ENCODE measurements at places on chromosomes 2 and 18.

DNA sequence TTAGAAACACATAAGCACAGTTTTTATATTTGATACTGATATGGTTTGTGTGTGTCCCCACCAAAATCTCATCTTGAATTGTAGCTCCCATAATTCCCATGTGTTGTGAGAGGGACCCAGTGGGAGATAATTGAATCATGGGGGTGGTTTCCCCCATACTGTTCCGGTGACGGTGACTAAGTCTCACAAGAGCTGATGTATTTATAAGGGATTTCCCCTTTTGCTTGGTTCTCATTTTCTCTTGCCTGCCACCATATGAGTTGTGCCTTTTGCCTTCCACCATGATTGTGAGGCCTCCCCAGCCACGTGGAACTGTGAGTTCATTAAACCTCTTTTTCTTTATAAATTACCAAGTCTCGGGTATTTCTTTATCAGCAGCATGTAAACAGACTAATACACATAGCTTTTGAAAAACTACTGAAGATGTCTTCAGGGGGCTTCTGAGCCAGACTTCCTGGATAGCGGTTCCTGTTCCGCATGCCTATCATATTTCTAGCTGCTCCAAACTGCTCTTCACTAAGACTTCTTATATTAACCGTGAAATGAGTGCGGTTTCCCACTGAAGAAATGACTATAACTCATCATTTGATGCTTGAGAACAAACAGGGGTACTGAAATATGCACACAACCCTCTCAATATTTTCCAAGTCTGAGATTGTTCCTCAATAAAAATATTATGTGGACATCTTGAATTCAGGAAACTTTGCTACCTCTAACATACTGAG, 75.8 kb downstream of the SPHKAP start:
- DNase-seq, result no peak

DNA sequence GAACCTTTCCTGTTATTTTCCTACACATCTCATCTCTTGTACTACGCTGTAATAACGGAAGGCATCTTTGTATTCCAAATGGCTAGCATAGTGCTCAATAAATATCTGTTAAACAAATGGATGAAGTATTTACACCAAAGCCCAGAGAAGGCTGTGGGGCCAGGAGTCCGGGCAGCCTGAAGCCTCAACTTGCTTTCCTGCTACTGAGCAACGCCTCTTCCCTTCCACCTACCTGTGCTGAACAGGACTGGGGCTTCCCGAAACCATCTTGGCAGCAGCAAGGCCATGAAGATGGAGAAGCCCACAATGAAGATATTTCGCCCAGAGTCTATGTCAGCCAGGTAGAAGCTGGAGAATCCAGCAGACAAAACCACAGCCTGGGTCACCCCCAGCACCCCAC, 2.5 kb upstream of the NHEJ1 start:
- no peak for DNase-seq

- no peak for DNase-seq
These were observed 24.5 kb upstream of the MMADHC start for GRCh38 chr2:149612122-149612521.

- no peak for DNase-seq
These were observed 12.1 kb upstream of the TTN start for GRCh38 chr2:178819147-178819875.

DNA sequence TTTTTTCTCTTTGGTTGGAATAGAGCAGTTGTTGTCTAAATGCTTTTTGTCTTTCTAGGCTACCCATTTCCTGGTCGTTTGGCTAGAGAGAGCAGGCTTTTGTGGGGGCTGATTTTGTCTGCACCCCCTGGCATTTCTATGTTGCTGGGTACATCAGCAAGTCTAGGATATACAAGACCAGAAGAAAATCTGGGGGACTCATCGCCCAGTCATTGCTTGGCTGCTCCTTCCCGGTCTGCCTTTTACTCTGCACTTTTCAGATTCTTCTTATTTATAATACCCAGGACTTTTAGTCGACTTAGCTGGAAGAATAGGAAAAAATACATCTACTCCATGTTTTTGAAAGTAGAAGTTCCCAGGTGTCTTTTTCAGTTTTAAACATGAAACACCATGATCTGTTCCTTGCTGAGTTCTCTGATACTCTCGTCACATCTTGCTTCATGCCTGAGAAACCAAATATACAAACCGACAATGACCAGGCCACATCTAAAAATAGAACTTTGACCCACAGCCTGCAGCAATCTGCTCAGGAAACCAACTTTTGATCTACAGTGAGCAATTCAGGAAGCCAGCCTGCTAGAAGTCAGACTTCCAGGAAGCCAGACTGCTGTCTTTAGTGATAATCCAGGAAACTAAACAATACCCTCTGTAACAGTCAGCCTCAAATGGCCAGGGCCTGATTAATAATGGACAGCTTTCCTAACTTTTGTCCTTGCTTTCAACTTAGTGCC, 163.8 kb upstream of the MEX3C start:
- no peak for DNase-seq

DNA sequence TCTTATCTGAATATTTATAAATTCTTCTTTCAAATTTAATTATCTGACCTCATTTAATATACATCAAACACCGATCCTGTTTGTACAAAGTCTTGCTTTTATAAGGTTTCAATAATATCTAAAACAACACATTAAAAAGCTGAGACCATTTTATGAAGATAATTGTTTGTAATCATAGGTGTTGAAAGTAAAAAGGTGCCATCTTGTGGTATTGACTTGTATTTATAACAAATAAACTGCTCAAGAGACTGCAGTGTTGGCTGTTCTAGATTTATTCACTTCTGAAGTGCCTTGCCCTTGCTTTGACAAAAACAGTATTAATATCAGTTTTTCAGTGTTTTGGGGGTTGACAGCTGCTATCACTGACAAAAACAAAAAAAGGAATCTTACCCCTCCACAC, 286.8 kb upstream of the HNMT start:
- no peak for DNase-seq

DNA sequence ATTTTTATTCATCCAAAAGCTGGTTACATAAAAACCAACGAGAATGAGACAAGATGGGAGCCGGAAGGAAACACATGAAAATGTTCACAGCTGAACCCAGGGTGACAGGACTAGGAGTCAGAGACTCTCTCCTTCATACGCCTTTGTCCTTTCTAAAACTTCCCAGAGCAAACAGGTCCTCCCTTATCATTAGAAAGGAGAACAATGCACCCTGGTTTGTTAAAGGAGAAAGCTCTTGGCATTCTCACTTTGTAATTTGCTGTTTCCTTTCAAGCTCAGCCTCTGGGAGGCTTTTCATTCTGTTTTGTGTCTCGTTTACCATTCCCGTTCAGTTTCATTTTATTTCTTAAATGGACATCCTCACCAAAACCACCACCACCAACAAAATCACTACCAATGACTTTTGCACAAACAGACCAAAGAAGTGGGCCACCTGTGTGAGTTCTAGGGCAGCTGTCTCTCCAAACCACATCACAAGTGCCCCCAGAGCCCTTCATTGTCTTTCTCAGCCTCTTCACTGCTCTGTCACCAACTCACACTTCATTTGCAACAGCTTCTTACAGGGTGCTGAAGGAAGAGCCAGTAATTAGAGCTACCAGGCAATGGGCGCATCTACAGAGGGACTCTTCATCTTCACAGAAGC, 105.3 kb downstream of the HDAC4 start:
- DNase-seq, result no peak

DNA sequence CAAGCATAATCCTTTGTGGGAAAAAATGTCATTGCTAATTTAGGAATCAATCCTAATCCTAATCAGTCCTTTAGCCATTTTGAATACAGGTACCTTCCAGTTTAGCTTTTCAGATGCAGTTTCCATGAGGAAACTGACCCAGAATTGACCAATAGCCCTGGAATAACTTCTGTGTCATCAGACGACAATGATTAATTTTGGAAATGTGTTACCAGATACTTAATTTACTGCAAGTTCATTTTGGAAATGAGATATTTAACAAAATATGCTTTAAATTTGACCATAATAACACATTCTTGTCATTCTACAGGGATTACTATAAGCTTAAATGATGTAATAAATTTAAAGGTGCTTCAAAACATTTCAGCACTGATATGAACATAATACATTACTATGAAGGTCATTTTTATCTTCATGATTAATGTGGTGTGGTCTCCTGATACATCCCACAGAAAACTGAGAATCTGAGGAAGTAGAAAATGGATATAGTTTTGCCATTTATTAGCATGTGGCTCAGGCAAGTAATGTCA, 129.8 kb upstream of the SH3BP4 start:
- no peak for DNase-seq

DNA sequence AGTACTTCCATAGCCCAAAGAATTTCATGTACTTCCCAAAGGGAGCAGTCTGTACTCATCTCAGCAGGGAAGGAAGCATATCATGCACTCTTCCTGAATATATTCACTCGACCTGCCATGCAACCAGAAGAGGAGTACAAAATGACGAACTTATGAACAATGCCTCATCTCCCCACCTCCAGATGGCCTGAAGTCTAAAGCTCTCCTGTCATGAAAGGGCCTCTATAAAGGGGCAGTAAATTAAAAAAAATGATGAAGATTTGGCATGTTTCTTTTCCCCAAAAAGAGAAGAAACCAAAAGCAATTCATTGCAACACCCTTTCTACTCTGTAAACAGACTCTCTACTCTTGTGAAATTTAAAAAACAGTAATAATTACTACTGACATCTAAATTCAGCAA, 1601.1 kb downstream of the LRP1B start:
- no peak for DNase-seq

- DNase-seq, result no peak
These were observed 78.5 kb downstream of the KLF7 start for GRCh38 chr2:207087046-207087902.

- DNase-seq, result no peak
These were observed 12.0 kb upstream of the DARS1 start for GRCh38 chr2:135997380-135997779.

GRCh38 chr2:23448906-23449305, 63.9 kb downstream of the KLHL29 start:
- DNase-seq, result no peak

DNA sequence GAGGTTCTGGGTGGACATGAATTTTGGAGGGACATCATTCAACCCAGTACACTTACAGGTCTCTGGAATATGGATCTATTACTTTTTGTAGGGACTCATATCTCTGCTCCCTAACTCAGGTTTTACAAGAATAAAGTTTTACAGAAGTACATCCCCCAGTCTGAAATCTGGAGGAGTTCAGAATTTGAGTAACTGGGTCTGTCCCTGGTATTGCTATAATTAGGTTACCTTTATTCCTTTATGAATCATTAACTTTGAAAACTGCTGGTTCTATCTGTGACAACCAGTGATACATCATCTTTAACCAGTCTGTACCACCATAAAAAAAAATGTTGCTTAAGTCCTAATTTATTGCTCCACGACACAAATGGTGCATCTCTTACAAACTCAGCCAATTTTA, 59.9 kb downstream of the INSIG2 start:
- no peak for DNase-seq

GRCh38 chr18:63025251-63026090, 294.1 kb downstream of the BCL2 start:
- DNase-seq, result no peak

GRCh38 chr2:16546128-16546754, 119.4 kb downstream of the CYRIA start:
- no peak for DNase-seq

DNA sequence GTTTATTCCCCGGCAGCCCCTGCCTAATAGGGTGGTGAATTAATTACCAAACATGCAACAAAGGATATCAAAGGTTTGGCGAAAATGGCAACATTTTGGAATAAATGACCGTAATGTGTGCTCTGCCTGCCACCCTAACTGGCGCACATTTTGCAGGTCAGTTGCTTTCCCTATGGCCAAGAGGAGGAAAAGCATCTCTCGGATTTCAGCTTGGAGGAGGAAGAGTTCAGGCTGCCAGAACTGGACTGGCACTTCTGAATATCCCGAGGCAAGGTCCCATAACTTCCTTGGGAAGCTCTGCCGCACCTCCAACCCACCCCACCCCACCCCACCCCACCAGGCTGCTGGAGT, 37.1 kb downstream of the SLC25A52 start:
- DNase-seq, result no peak

DNA sequence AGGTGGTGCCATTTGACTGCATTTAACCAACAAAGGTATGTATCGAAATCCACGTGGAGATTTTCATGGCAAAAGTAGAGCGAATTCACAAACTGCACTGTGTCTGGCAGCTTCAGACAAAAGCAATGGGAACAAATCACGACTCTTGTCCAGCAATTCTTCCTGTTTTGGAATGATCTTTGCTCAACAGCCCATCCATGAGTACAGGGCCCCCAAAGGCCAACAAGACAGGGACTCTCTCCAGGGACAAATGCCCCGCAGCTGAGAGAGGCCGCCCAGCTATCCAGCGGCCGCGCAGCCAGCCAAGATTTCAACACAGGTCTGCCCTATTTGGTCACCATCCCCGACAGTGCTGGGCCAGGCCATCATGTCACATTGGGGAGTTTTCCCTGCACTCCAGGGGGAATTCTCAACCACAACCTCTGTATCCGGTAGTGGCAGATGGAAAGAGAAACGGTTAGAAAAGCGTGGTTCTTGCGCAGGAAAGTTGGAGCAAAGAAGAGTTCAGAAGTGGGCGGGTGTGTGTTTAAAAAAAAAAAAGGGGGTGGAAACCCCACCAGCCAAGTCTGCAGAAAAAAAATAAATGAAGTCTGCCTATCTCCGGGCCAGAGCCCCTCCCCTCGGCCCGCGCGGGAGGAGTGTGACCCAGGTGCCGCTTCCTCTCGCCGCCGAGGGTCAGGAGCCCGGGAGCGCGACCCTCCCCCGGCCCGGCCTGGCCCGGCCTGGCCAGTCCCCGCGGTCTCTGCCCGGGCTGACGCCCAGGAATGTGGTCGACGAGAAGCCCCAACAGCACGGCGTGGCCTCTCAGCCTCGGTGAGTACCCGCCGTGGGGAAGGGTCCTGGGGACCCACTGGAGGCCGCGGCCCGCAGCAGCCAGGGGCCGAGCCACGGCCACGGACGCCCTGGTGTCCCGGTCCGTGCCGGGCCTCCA, at the start of gene GYPC:
Gene GYPC (plus strand): TSS at position 659 of the 931 bp plus-strand sequence. CDS start 106 bp downstream, at position 765.
- DNase-seq, result peak; percentile 58

- DNase-seq, result no peak
These were observed 131.0 kb downstream of the DPP4 start for GRCh38 chr2:161943011-161943410.

DNA sequence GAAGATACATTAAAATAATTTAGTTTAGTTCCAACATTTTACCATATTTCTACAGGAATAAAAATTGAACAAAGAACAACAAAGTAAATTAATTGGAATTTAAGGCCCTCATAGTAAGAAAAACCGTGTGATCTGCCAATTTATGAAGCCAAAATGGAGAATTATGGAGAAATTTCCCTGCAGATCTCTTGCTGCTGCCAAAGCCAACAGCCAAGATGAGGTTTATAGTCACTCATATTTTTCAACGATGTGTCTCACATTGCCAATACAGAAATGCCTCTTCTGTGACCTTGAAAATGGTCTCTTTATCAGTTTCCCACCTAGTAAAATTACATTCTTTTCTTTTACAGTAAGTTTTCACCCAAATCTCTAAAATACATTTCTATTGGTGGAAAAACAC, 317.2 kb upstream of the FIGN start:
- no peak for DNase-seq

DNA sequence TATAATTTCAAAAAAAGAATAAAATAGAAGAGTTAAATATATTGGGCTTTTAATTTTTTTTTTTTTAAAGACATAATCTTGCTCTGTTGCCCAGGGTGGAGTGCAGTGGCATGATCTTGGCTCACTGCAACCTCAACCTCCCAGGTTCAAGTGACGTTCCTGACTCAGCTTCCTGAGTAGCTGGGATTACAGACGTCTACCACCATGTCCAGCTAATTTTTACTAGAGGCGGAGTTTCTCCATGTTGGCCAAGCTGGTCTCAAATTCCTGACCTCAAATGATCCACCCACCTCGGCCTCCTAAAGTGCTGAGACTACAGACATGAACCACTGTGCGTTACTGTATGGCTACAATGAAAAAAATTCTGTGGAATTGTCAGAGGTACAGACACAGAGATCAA, 98.1 kb upstream of the RGPD4 start:
- no peak for DNase-seq
